Posterior cingulate gyrus (tissue), 11 donors: ENCODE measurements at places on chromosomes 12 and 14.

DNA sequence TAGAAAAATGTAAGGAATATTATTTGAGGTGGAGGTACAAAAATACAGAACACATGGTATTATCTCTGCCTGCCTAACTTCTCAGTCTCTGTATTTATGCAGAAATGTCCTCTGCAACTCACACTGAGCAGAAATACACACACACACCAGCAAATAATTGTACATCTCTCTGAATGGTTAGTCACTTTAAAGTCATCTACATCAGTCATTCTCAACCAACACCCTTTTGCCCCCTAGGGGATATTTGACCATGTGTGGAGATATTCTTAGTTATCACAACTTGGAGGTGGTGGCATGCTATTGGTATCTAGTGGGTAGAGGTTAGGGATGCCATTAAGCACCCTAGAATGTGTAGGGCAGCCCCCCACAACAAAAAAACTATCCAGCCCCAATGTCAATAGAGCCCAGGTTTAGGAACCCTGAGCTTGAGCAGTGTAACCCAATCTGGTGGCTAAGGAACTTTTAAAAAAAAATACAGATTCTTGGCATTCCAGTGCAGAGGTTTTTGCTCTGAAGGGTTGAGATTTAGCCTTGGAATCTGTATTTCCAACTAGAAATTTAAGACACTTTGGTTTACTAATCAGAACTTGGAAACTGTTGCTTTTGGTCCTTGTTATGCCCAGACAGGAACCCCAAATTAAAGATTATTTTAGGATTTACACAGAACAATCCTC is 183.8 kb downstream of the TBX5 start:
- DNase-seq: no peak

GRCh38 chr12:120455302-120455701 is 9.1 kb downstream of the GATC start:
- DNase-seq: no peak

GRCh38 chr12:131135311-131135785 is 181.6 kb downstream of the ADGRD1 start:
- DNase-seq: no peak

- DNase-seq: peak; percentile 11
Observed at GRCh38 chr12:95790033-95790916, at the start of gene NTN4. TSS of gene NTN4 (minus strand) at chr12:95790764. CDS start at chr12:95790309, 455 bp downstream.

- DNase-seq: no peak
Observed at GRCh38 chr12:91781114-91781513, 364.5 kb downstream of the BTG1 start.
